ENCODE measurements at places on chromosomes 3 and 15. TPM values are rescaled to one million over a fixed set of nuclear protein-coding genes. Genes with fewer than 3 reads are reported as not detected.

Gene SAMD7
- total RNA-seq = not detected

Gene ZNF860
- 1.5 TPM for total RNA-seq

Gene EDEM1
- total RNA-seq = 12.6 TPM

Gene MYD88
- total RNA-seq = 25.5 TPM

Gene ADGRG7
- not detected for total RNA-seq

Gene B3GALNT1
- 34.8 TPM for total RNA-seq

Gene PLSCR4
- total RNA-seq = 693 TPM
